Activated CD4-positive, CD25-positive, alpha-beta regulatory T cell (primary cell): ENCODE measurements at places on chromosomes 1 and 21.

- DNase-seq: no peak
Measured at GRCh38 chr1:116226017-116226416, 114.8 kb downstream of the MAB21L3 start.

DNA sequence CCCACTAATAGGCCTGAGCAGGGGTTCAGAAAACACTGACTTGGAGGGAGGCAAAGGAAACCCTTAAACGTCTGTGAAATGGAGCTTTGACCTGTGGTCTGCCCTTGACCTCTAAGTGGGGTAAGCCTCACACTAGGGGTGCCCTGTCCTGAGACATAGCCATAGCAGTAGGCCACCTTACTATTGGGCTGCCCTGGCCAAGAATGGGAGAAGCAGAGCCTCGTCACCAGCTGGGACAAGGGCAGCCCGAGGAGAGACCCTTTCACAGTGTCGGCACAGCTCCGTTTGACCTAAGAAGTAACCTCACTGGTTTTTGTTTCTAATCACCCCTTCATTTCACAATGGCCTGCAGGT, 26.4 kb upstream of the IFNAR2 start:
- DNase-seq: no peak

GRCh38 chr1:34018285-34018684, 146.7 kb downstream of the CSMD2 start:
- DNase-seq: no peak

DNA sequence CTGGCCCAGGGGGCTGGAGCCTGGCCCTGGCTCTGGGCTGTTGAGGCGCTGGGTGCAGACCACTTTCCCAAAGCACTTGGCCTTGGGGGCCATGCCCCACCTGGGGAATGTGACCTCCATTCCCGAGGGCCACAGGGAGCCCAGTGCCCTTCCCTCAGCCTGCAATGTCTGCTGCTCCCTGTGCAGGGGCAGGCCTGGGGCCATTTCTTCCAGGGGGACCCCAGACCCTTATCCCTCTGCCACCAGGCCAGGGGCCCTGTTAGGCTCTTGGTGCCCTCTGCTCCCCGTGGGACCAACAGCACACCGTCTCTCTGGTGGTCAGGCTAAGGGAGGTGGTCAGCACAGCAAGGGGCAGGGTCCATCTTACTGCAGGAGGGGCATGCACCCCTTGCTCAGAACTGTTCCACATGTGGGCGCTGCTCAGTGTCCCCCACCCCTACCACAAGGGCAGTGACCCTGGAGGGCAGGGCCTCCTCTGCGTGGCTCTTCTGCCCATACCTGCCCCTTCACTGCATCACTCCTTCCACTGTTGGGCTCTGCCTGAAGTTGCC, 1.1 kb upstream of the TMEM52 start:
- no peak for DNase-seq

- no peak for DNase-seq
Measured at GRCh38 chr1:110307239-110307974, 31.8 kb upstream of the RBM15 start.

DNA sequence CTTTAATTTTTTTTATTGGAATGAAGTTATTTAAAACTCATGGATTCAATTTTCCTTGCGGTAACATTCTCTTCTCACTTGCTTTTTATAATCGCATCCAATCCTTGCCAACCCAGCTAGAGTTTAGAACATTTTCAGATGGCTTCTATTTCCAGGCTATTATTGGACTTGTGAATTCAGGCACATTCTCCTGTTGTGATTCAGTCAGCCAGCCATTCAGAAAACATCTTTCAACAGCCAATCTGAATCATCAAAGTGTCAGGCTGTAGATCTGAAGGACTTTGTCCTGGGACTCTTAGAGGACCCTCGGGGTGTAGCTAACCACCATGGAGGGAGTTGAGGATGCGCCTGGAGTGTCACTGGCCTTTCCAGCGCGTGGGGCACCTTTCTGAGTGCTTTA, 92.4 kb downstream of the PRDM2 start:
- no peak for DNase-seq

- no peak for DNase-seq
Measured at GRCh38 chr1:9419369-9420041, 119.8 kb upstream of the SLC25A33 start.

- no peak for DNase-seq
Measured at GRCh38 chr1:62904856-62905225, 120.9 kb downstream of the ATG4C start.

DNA sequence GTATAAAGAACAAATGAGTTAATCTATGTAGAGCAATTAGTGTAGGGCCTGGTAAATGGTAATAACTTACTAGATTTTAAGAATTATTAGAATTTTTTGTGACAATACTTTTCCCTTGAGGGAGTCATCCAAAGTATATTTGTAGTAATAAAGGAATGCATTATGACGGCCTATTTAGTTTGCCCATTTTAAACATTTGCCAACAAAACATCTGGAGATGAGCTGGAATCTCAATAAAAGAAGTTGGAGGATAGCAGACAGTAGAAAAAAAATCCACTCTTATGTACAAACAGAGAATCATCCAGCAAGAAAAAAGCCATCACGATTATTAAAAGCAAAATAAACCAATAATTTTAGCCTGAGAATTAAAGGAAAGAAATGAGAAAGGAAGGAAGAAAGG, 567.3 kb upstream of the ADAMTS5 start:
- DNase-seq: no peak

DNA sequence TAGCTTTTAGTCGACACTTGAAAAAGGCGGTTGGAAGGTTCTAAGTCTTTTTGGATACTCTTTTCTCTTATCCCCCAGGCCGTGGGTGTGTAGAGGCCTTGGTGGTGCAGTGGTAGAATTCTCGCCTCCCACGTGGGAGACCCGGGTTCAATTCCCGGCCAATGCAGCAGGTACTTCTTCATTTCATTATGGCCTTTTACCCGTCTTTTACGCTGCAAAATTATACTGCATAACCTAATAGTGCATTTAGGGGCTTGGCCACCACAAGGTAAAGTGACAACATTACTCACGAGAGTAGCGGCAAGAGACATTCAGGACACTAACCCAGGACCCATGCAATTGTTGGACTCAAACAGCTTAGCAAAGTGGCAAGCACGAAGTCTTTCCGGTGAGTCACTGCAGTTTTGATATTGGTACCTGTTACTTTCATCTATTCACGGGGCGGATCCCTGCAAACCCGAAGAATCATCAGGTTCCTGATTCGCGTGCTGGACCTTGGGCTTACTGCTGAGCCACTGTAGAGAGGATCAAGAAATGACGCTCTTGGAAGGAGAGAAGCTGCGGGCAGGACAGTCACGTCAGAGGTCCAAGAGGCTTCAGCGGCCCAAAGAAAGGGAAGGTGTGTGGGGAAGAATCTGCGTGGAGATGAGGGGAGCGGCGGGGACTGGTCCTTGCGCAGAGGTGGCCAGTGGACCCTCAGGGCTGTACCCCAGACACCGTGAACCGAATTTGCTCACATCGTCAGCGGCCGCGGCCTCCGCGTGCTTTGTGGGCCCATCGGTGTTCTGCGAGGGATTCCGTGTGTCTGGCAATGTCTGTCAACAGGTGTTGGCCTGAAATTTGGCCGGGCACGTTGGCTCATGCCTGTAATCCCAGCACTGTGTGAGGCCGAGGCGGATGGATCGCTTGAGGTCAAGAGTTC, 12.9 kb upstream of the RNU1-4 start:
- peak; percentile 40 for DNase-seq

DNA sequence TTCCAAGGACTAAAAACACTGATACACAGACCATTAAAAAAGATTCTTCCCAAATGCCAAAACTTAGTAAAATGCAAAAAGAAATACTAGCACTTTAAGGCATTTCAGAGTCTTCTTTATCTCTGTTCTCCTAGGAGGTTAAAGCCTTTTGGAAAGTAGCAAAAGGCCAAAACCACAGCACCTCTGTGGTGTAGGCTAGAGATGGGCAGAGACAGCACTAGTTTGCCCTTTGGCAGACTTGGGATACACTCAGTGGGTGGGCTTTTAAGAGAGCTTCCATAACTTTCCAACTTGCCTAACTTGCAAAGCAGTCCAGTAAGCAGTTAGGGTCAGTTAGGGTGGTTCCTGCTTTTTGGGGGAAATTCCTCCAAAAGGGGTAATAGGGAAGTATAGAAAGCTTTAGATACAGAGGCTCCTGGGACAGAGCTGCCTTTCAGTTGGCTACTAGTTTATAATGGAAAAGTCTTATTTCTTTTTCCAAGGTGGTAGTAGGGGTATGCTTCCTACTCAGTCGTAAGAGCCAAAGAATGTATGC, 17.9 kb upstream of the PTCH2 start:
- no peak for DNase-seq

GRCh38 chr1:14506471-14507255, 91.8 kb upstream of the KAZN start:
- no peak for DNase-seq

- DNase-seq: no peak
Measured at GRCh38 chr1:206979379-206980043, 9.3 kb upstream of the FCAMR start.

DNA sequence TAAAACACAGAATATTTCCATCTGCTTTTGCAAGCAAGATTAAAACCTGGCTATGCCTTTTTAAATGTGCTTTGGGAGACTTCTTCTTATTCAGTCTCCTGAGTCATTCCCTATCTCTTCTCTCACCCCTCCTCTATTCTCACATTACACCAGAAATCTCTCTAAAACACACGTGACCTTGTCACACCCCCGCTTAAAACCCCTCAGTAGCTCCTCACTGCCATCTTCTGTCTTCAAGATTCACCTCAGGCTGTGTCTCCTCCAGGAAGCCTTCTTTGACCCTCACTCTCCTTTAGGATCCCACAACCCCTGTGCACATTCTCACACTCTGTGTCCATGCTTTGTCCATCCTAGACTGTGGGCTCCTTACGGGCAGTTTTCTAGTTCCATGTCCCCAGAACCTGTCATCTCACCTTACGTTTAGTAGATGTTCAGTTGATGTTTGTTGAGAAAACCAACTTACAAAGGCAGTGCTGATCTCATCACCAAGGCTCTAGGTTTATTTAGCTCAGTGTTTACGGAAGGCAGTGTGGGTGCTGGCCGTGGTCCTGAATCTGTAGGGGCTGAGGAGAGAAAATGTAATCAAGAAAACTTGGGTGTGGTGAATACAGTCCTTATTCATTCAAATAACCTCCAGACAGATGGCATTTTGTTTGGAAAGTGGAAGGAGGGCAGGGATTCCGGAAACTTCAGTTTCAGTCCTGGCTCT, 143.5 kb downstream of the DMRTA2 start:
- no peak for DNase-seq

DNA sequence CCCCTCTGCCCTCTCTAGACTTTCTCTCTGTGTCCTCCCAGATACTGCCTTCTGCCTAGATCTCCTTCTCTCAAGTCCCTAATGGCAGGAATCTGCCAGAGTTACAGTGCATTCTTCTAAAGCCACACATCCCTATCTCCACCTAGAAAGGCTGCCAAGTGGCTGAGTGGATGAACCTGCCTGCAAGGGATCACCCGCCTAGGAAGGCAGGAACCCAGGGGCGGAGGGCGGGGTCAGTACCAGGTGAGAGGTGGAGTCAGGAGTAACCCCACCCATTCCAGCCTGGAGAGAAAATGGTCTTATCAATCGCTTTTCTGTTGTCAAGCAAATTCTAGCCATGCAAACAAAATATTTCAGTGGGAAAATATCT, 60.8 kb downstream of the BCAR3 start:
- no peak for DNase-seq

DNA sequence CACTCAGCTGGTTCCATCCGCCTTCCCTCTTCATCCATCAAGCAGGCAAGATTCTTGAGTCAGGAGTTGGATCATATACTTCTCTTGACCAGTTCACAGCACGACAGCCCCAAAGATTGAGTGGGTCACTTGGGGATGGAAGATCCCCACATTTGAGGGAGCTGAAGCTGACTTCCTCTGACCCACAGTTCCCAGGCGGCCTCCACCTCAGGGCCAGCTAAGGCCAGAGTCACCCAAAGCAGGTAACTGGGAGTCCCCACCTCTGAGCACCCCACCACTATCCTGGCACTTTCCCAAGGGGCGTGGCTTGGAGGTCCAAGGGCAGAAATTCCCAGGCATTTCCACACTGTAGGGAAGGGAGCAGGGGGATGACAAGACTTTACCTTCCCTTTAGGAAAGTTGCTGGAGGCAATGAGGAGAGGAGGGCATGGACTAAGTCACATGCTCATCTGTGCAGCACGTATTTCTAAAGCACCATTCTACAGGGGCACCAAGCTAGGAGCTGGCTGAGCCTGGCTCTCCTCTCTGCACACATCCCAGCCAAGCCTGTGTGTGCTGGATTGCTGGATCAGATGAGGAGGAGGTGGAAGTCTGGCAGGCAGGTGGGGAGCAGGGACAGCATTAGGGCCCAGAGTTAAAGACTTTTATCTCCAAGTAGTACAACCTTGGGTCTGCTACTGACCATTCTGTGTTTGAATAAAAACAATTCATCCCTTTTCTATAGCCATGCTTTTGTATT, 1.3 kb upstream of the RD3 start:
- DNase-seq: no peak

DNA sequence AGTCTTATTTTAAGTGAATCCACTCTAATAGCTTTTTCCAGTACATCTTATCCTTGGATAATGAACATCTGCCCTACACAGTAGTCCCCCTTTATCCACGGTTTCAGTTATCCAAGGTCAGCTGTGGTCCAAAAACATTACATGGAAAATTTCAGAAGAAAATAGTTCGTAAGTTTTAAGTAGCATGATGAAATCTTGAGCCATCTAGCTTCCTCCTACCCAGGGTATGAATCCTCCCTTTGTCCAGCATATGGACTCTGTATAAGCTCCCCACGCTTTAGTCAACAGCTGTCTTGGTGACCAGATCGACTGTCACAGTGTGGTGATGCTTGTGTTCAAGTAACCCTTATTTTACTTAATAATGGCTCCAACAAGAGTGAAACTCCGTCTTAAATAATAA, 2.6 kb downstream of the GLRX2 start:
- no peak for DNase-seq

DNA sequence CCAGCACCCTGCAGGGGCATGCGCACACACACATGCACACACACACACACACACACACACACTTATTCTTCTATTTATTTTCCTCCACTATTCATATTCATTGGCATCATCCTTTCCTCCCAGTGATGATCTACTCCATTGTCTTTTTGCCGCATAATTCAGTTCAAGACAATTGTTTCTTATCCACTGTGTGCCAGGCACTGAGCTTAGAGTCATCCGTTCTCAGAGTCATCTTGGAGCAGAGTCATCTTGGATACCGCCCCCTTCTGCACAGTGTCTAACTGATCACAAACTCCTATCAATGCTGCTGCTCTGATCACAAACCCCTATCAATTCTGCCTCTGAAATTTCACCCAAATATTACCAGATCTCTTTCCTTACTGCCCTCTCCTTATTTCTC, 102.8 kb upstream of the PROX1 start:
- DNase-seq: no peak

GRCh38 chr1:29406814-29407213, 170.5 kb downstream of the PTPRU start:
- DNase-seq: no peak

- DNase-seq: no peak
Measured at GRCh38 chr1:93776728-93777127, 95.1 kb upstream of the BCAR3 start.

GRCh38 chr1:154115180-154115579, 39.7 kb downstream of the NUP210L start:
- DNase-seq: no peak
